ENCODE measurements at places on chromosomes 16 and 17.

GRCh38 chr16:73095885-73096421, 48.0 kb upstream of the ZFHX3 start:
- DNase-seq = peak; percentile 31

- DNase-seq = no peak
Measured at GRCh38 chr16:29991571-29991904, 3.9 kb downstream of the HIRIP3 start.

DNA sequence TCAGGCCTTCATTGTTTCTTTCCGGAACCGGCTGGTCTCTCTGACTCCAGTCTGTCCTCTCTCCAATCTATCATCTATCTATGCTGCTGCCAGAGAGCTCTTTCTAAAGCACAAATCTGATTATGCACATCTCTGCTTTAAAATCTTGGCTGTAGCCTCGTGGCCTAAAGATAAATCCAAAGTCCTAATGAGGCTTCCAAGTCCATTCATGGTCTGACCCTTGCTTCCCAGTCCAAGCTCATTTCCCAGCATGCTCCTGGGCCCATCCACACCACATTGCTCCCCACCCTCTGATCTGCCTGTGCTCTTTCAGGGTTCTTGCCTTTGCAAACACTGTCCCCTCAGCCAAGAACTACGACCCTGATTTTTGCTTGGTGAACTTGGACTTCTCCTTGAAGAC, 21.5 kb upstream of the PHB1 start:
- DNase-seq = no peak

DNA sequence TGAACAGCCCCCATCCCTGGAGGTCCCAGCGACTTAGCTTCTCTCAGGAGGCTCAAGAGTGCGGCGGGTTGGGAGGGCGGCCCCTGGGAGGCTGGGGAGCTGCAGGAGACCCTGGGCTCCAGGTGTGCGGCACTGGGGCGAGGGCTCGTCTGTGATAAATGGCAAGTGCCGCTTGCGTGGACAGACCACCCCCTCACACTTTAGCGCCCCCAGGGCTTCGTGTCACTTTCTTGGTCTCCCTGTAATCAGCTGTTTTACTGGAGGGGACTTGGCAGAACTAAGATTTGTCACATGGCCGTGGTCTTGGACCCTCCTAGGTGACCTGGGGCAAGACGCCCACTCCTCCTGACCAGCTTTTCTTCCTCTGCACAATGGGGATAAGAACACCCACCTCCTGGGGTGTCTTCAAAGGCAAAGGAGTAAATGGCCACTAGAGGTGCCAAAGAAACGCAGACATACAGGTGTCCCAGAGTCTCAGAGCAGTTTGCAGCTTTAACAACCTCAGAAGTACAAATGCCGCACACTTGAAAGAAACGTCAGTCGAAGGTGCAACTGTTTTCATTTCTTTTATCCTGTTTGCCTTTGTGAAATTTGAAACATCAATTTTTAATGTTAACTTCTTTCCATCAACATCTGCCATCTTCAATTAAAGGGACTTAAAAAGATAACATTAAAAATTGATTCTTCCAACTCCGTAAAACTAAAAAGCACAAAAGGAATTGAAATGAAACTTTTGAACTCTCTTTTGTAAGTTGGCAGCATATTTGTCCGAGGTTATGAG, 946 bp downstream of the OSGIN1 start:
- DNase-seq = no peak

DNA sequence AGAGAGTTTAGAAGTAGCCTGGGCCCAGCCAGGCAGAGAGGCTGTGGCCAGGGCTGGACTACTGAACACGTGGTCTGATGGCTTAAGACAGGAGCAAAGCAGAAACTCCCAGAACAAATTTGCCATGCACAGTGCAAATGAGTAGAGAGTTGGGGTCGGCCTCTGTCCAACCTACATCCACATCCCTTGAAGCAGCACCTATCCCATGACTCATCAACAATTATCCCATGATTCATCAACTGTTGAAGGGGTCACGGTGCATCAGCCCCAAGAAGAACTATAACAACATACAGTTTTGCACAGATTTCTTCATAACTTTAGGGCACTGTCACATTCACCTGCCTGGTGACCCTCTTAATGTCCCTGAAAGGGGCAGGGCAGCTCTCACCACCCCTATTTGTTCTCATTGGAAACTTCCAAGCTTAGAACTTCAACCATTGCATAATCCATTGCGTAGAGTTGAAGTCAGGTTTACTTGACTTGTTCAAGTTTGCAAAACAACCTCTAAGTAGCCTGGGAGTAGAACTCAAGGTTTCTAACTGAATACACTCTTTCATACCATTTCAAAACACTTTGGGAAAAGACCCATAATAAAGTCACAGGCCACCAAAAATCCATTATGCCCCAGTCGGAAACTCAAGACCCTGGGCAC, 235.2 kb upstream of the CDH5 start:
- DNase-seq = no peak

DNA sequence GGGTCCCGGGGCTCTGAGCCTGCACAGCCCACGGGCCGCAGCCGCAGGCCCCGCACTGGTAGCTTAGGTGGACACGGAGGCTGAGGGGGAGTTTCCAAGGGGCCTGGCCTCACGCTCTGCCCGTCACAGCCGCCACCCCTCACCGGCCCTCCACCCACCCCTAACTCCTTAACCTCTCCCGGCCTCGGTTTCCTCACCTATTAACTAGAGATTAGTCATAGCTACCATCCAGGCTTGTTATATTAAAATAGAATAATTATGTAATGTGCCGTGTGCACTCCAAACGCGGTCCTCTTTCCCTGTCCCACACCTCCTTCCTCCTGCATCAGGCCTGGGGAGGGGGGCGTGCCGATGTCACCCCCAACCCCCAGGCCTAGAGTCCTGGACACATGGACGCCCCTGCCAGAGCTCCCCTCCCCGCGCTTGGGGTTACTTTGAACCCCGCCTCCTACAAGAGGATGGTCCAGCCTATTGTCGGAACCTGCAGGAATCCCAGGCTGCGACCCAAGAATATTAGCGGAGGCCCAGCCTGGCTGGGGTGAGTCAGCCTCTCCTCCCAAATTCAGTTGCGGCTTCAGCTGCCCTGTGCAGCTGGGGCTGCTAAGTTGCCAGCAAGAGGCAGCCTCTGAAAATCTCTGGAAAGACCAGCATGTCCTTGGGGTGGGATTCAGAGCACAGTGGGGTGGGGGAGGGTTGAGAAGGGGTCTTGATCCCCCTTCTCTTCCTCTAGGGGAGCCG, 17.3 kb downstream of the SOCS3 start:
- DNase-seq = no peak

- no peak for DNase-seq
Measured at GRCh38 chr17:75878174-75878998, at the start of gene TRIM47. TRIM47 (minus strand) TSS chr17:75878581; CDS start chr17:75878548, 33 bp downstream.

GRCh38 chr16:49353680-49354079, 19.9 kb upstream of the C16orf78 start:
- no peak for DNase-seq

DNA sequence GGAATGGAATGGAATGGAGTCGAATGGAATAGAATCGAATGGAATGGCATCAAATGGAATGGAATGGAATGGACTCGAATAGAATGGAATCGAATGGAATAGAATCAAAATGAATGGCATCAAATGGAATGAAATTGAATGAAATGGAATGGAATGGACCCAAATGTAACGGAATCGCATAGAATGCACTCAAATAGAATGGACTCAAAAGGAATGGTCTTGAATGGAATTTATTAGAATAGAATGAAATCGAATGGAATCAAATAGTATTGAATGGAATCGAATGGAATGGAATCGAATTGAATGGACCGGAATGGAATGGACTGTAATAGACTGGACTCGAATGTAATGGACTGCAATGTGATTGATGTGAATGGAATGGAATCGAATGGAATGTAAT, 501.4 kb upstream of the WSB1 start:
- DNase-seq = no peak

- peak; percentile 24 for DNase-seq
Measured at GRCh38 chr17:27760069-27760885, 40.1 kb downstream of the NOS2 start.

GRCh38 chr17:4480929-4481898, 17.5 kb upstream of the SPNS2 start:
- DNase-seq = no peak

- no peak for DNase-seq
Measured at GRCh38 chr16:16817196-16817595, 438.3 kb downstream of the NPIPA7 start.

DNA sequence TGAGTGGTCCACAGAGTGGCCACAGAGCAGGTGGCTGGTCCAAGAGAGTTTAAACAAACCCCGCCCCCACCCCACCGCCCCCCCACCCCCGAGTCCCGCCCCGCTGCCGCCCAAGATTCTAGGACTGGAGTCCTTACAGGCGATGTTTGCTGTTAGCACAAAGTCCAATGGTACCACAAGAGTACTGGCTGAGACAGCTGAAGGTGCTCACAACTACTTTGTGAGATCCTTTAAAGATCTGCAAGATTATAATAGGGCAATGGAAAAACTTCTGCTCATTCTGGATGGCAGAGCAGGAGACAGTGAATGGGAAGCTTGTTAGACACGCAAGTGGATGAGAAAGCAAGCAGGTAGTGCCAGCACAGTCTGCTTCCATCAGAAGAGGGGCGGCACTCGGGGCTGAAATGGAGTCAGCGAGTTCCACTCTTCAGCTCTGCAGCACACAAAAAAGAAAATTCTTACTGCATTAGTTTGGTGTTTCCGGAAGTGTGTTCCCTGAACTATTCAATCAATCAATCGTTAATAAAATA, 4.7 kb upstream of the TEKT3 start:
- DNase-seq = no peak

DNA sequence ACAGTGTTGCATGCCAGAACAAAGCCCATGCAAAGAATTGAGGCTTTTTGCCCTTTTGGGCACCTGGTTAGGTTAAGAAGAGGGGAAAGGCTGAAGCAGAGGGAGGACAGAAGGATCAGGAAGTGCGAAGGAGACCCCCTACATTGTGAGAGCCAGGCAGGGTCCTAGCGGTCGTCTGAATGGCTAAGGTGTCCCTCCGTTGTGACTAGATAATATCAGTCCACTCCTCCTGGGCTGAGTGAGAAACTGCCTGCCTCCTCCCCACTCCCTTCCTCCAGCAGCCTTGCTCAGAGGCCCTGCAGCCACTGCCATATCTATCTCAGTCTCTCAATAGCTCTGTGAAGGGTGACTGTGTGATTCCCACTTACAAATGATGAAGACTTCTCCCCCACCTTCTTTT, 75.1 kb downstream of the WSB1 start:
- no peak for DNase-seq

DNA sequence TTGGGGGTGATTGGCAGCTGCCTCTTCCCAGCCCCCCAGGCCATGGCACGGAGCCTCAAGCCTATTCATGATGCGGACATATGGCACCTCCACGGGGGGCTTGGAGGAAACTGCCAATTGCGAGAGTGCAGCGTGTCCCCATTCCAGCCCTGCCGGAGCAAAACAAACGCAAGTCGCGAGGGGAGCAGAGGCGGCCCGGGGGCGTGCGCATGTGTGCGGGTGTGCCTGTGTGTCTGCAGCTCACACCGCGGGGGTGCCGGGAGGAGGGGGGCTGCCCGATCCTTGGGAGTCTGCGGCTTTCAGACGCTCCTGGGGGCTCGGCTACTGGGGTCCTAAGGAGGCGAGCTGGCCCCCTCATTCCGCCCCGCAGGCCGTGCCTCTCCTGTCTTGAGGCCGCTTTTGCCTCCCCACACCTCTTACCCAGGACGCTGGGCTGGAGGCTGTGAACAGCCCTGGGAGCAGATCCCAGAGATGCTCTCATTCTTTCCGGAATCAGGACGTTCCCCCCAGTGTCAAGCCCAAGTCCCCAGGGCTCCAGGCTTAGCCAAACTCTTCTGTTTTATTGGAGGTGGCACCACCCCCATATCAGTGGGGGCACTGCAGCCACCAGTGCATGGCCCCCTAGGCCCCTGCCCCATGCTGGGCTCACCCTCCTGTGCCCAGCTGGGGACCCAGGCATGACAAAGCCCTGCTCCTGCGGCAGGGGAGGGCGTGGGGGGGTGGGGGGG, 29.1 kb downstream of the ENDOV start:
- DNase-seq = no peak

Measured in NCI-H187 (cell line).